ENCODE measurements at places on chromosomes 3 and 15. TPM values are rescaled to one million over a fixed set of nuclear protein-coding genes. Genes with fewer than 3 reads are reported as not detected.

DNA sequence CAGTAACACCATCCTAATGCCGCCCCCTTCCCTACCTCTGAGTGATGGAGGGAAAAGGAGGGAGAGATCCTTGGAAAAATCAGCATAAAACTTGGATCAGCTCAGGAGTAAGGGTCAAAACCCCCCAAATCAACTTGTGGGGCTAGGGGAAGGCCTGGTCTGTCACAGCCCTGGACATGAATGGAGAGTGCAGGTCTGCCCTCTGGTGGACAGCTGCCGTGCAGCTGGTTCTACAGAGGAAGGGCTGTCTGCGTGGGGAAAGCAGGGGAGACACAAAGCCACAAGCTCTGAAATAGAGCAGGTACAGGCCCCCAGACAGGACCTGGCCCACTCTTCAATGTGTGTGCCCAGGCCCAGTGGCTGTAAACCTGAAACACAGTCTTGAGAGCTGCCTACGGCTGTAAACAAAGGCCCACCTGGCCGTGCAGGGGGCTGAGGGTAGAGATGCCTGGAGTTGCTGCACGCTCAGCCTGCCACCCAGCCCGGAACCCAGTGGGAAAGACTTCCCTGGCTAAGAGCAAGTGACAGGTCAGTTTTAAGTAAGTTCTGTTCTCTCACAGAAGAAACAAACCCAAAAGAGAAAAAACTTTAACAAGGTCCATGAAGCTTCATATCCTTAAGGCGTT is 16.4 kb downstream of the CLK3 start:
- peaks cover 100% of the 10 kb centered on the region for H3K36me3 ChIP-seq
- H3K27ac ChIP-seq, result no peak overlapping the region
- no peaks in the 10 kb centered on the region for H3K27me3 ChIP-seq

DNA sequence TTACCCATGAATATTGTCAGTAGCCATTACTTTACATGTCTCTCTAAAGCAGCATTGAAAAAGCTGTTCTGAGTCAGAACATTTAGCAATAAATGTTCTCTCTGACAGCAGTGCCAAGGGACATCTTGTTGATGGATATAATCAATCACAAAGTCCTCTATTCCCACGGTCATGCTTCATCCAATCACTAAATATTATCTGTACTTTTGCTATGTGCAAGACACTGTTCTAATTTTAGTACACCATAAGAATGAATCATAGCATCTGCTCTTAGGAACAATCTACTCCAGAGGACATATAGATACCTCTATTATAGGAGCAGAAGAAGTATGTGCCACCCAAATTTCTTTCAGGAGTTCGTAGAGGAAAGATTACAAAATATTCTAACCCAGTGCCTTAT is 142.5 kb upstream of the MBNL1 start:
- DNase-seq, result no peak
- H3K36me3 ChIP-seq, result no peaks in the 10 kb centered on the region
- H3K4me3 ChIP-seq, result no peak overlapping the region
- no peaks in the 10 kb centered on the region for H3K4me1 ChIP-seq
- H3K27me3 ChIP-seq, result no peaks in the 10 kb centered on the region

DNA sequence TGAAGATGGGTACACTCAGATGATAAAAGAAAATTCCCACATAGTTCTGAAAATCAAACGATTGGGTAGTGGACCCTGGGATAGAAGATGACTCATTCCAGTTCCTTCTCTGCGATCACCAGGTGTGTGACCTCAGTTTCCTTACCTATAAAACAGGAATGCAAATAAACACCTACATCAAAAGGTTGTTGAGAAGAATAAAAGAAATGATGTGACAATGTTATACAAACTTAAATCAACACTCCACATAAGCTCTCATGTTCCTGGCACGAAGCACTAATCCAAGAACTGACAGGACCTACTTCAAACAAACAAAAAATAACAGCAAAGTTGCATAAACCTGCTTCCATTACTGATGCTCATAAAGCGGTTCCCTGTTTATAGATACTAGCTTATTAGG is 69.2 kb downstream of the RORA start:
- no peak overlapping the region for H3K4me3 ChIP-seq
- no peaks in the 10 kb centered on the region for H3K36me3 ChIP-seq
- H3K27me3 ChIP-seq, result no peaks in the 10 kb centered on the region
- H3K27ac ChIP-seq, result no peak overlapping the region
- H3K4me1 ChIP-seq, result peaks cover 4% of the 10 kb centered on the region
- no peak for DNase-seq

GRCh38 chr15:25171111-25171811 is 216.5 kb downstream of the SNRPN start:
- H3K4me1 ChIP-seq, result no peaks in the 10 kb centered on the region
- H3K36me3 ChIP-seq, result no peaks in the 10 kb centered on the region
- no peaks in the 10 kb centered on the region for H3K27me3 ChIP-seq
- no peak for DNase-seq
- H3K27ac ChIP-seq, result no peak overlapping the region

GRCh38 chr15:31482122-31482922 is 155.7 kb downstream of the KLF13 start:
- H3K4me3 ChIP-seq, result peak overlapping the region; percentile 49
- H3K36me3 ChIP-seq, result no peaks in the 10 kb centered on the region
- H3K4me1 ChIP-seq, result no peaks in the 10 kb centered on the region
- peak; percentile 16 for DNase-seq
- H3K27me3 ChIP-seq, result peaks cover 41% of the 10 kb centered on the region
- no peak overlapping the region for H3K27ac ChIP-seq

- no peaks in the 10 kb centered on the region for H3K36me3 ChIP-seq
- H3K4me1 ChIP-seq, result peaks cover 3% of the 10 kb centered on the region
- no peak overlapping the region for H3K4me3 ChIP-seq
These were observed 403.3 kb upstream of the THBS1 start for GRCh38 chr15:39177561-39177960.

CKMT1A gene
- total RNA-seq, result 0.89 TPM

DUOXA2 gene
- total RNA-seq, result 34.4 TPM

GRCh38 chr3:115040673-115041286 is 106.3 kb downstream of the ZBTB20 start:
- peak; percentile 63 for DNase-seq
- H3K4me3 ChIP-seq, result no peak overlapping the region
- no peak overlapping the region for H3K27ac ChIP-seq
- H3K27me3 ChIP-seq, result no peaks in the 10 kb centered on the region
- peaks cover 5% of the 10 kb centered on the region for H3K4me1 ChIP-seq
- no peaks in the 10 kb centered on the region for H3K36me3 ChIP-seq

- no peak overlapping the region for H3K4me3 ChIP-seq
- DNase-seq, result no peak
- H3K4me1 ChIP-seq, result no peaks in the 10 kb centered on the region
- H3K27me3 ChIP-seq, result no peaks in the 10 kb centered on the region
These were observed 21.0 kb downstream of the STXBP5L start for GRCh38 chr3:120928991-120929390.

GRCh38 chr15:30008156-30008555 is 74.6 kb upstream of the GOLGA8J start:
- H3K4me1 ChIP-seq, result no peaks in the 10 kb centered on the region
- H3K27ac ChIP-seq, result no peak overlapping the region
- no peak overlapping the region for H3K4me3 ChIP-seq
- no peaks in the 10 kb centered on the region for H3K27me3 ChIP-seq
- no peak for DNase-seq

DNA sequence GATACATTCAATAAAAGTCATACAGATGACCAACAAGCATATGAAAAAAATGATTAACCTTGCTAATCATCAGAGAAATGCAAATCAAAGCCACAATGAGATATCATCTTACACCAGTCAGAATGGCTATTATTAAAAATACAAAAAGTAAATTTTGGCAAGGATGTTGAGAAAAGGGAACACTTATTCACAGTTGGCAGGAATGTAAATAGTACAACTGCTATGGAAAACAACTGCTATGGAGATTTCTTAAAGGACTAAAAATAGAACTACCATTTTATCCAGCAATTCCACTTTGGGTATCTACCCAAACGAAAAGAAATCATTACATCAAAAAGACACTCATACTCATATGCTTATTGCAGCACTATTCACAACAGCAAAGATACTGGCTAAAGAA is 1121.8 kb downstream of the TBL1XR1 start:
- no peaks in the 10 kb centered on the region for H3K4me1 ChIP-seq
- no peaks in the 10 kb centered on the region for H3K27me3 ChIP-seq
- DNase-seq, result no peak
- H3K27ac ChIP-seq, result no peak overlapping the region
- no peaks in the 10 kb centered on the region for H3K36me3 ChIP-seq

- no peak overlapping the region for H3K27ac ChIP-seq
- H3K36me3 ChIP-seq, result no peaks in the 10 kb centered on the region
- no peaks in the 10 kb centered on the region for H3K27me3 ChIP-seq
- H3K4me1 ChIP-seq, result no peaks in the 10 kb centered on the region
These were observed 166.0 kb upstream of the EIF1B start for GRCh38 chr3:40143283-40144090.

- peak overlapping the region; percentile 57 for H3K27ac ChIP-seq
- H3K4me1 ChIP-seq, result peaks cover 53% of the 10 kb centered on the region
- H3K36me3 ChIP-seq, result no peaks in the 10 kb centered on the region
- no peak for DNase-seq
- H3K27me3 ChIP-seq, result no peaks in the 10 kb centered on the region
These were observed 85.2 kb upstream of the PPIB start for GRCh38 chr15:64247906-64248541.

DNA sequence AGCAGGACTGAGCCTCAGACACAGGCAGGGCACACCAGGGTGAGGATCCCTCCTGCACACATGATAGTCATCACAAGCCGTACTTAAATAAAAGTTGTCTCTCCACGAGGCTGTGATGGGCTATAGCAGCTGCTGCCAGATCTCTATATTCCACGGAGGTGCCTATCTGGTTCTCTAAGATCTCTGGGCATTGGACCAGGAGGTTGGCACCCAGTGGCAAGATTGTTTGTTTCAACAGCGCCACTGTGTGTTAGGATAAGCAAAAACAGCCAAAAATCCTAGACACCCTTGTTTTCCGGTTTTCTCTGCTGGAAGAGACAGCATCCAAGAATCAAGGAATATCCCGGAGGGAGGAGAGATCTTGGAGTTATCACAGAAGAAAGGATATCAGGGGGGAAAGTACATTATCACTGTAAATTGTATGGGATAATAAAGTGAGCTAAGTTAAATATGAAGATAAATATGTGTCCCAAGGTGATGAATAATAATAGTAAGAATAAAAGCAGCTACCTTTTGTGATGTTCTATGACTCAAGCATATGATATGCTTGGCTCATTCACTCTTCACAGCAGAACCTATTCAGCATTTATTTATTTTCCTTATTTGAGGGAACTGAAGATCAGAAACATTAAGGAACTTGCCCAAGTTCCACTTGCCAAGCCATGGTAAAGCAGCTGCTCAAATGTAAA is 90.6 kb upstream of the AKAP13 start:
- DNase-seq, result peak; percentile 81
- H3K27me3 ChIP-seq, result no peaks in the 10 kb centered on the region
- no peak overlapping the region for H3K4me3 ChIP-seq
- H3K4me1 ChIP-seq, result no peaks in the 10 kb centered on the region
- no peaks in the 10 kb centered on the region for H3K36me3 ChIP-seq

CRTAP gene
- 65.8 TPM for total RNA-seq

GRCh38 chr3:160253298-160253697 is 28.1 kb downstream of the C3orf80 start:
- no peak overlapping the region for H3K4me3 ChIP-seq
- no peaks in the 10 kb centered on the region for H3K27me3 ChIP-seq
- DNase-seq, result no peak
- H3K36me3 ChIP-seq, result no peaks in the 10 kb centered on the region
- no peak overlapping the region for H3K27ac ChIP-seq

DNA sequence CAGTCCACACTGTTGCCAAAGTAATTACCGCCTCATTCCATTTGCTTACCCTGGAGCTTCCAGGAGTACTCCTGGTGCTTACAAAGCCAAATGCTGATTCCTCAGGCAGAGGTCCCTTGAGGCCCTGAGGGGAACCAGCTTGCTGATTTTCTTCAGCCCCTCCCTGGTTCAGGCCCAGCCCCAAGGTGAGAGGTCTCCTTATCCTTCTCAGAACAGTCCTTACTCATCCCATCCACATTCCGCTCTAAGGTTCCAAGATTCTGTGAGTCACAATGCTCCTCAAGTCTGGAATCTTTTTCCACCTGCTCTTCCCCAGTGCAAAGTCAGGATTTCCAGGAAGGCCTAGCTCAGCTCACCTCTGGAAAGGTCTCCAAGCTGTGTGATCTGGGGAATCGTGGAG is 1.8 kb upstream of the ATP10A start:
- peaks cover 9% of the 10 kb centered on the region for H3K27me3 ChIP-seq
- no peak overlapping the region for H3K27ac ChIP-seq

DNA sequence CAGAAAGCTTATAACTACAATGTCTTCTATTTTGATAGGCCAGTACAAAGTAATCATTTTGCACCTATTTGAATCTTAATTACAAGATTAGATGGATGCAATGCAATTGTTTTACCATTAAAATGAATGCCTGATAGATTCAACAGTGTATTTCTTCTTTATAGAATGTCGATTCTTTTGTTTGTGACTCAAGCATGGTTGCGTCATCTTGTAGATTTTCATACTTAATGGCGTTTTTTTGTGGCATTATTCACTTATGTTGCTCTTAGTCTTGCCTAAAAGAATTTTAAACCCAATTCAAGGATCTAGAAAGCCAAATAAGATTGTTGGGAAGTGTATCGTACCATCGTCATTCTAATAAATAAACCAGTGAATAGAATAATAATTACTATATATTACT is 21.4 kb downstream of the ZBTB38 start:
- peaks cover 5% of the 10 kb centered on the region for H3K36me3 ChIP-seq
- H3K4me3 ChIP-seq, result no peak overlapping the region
- H3K27ac ChIP-seq, result no peak overlapping the region
- peaks cover 8% of the 10 kb centered on the region for H3K4me1 ChIP-seq
- no peaks in the 10 kb centered on the region for H3K27me3 ChIP-seq
- DNase-seq, result no peak

GRCh38 chr15:73141216-73141900 is 89.1 kb downstream of the NEO1 start:
- H3K4me3 ChIP-seq, result no peak overlapping the region
- DNase-seq, result no peak
- H3K27ac ChIP-seq, result no peak overlapping the region
- H3K4me1 ChIP-seq, result no peaks in the 10 kb centered on the region
- H3K27me3 ChIP-seq, result no peaks in the 10 kb centered on the region

GRCh38 chr3:101998256-101998926 is 149.1 kb downstream of the NFKBIZ start:
- H3K4me1 ChIP-seq, result no peaks in the 10 kb centered on the region
- no peak overlapping the region for H3K27ac ChIP-seq
- no peak overlapping the region for H3K4me3 ChIP-seq

- H3K4me3 ChIP-seq, result no peak overlapping the region
These were observed 28.5 kb downstream of the ACAD9 start for GRCh38 chr3:128907706-128908445.

PBRM1 gene
- total RNA-seq, result 74.7 TPM

PAQR5 gene
- not detected for total RNA-seq

- no peak for DNase-seq
- H3K27ac ChIP-seq, result no peak overlapping the region
- H3K4me1 ChIP-seq, result no peaks in the 10 kb centered on the region
- H3K36me3 ChIP-seq, result peaks cover 57% of the 10 kb centered on the region
- no peak overlapping the region for H3K4me3 ChIP-seq
- H3K27me3 ChIP-seq, result no peaks in the 10 kb centered on the region
These were observed 4.5 kb upstream of the CAPN3 start for GRCh38 chr15:42354824-42355223.
